ENCODE measurements at places on chromosomes 16 and 17.
A peak's percentile ranks its signal among the peaks of the same experiment; 100 is the strongest.

- DNase-seq, result peak; percentile 51
Observed at GRCh38 chr16:83453977-83454376, 353.8 kb upstream of the HSBP1 start.

DNA sequence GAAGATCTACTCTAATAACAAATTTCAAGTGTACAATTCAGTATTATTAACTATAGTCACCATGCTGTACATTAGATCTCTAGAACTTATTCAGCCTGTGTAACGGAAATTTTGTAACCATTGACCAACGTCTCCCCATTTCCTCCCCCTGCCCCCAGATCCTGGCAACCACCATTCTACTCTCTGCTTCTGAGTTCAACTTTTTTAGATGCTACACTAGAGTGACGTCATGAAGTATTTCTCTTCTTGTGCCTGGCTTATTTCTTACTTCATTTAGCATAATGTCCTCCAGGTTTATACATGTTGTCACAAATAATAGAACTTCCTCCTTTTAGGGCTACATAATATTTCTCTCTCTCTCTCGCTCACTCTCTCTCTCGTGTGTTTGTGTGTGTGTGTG lies 157.5 kb downstream of the ANKFN1 start:
- DNase-seq, result no peak

GRCh38 chr16:54359081-54359480 lies 72.5 kb upstream of the IRX3 start:
- DNase-seq, result no peak

GRCh38 chr17:21218101-21218500 lies 4.1 kb upstream of the TMEM11 start:
- DNase-seq, result peak; percentile 18

GRCh38 chr17:18278867-18279266 lies 18.4 kb downstream of the MIEF2 start:
- no peak for DNase-seq

GRCh38 chr17:82281502-82282238 lies 8.2 kb upstream of the CSNK1D start:
- DNase-seq, result peak; percentile 93

DNA sequence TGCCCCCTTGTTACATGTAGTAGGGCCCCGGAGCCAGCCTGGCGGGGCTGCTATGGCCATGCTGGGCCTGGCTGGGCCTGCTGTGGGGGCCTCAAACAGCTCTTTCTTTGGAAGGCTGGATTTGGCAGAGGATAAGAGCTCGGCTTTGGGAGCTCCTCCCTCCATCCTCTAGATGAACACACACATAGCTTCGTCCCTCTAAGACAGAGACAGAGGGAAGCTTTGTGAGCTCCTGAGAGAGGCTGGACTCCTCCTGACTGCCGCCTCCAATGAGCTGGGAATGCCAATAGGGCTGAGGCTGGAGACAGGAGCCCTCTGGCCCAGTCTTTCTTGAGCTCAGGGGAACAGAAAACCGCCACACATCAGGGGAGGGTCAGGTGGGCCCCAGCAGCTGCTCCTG lies 37.3 kb upstream of the CDC42EP4 start:
- no peak for DNase-seq

DNA sequence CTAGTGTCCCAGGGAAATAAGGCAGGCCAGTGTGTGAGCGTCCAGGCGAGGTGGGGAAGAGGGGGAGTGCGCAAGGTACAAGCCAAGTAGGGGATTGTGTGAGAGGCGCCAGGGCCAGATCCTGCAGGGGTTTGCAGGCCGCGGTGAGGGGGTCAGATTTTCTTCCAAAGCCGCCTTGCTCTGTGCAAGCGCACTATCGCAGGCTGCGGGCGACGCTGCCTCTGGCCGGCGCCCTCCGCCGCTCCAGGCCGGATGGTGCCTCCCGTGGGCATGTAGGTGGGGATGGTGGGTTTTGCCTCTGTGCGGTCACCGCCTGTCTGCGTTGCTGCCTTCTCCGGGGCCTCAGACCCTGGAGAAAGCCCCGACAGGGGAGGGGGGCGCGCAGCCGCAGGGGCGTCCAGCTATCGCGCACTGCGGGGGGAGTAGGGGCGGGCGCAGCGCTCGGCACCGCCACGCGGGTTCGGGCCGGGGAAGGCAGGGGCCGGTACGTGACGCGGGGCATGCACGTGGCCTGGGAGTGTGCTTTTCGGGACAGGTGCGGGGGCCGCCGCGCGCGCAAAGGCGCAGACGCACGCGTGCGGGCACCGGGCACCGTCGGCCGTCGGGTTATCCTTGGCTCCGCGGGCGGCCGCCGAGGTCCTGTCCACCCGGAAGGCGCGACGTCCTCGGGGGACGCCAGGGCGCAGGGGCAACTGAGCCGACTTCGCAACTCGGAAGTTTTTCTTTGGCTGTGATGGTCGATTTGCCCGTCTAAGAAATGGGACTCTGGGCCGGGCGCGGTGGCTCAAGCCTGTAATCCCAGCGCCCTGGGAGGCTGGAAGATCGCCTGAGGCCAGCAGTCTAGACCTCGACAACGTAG lies 1.1 kb upstream of the HAPSTR1 start:
- no peak for DNase-seq

DNA sequence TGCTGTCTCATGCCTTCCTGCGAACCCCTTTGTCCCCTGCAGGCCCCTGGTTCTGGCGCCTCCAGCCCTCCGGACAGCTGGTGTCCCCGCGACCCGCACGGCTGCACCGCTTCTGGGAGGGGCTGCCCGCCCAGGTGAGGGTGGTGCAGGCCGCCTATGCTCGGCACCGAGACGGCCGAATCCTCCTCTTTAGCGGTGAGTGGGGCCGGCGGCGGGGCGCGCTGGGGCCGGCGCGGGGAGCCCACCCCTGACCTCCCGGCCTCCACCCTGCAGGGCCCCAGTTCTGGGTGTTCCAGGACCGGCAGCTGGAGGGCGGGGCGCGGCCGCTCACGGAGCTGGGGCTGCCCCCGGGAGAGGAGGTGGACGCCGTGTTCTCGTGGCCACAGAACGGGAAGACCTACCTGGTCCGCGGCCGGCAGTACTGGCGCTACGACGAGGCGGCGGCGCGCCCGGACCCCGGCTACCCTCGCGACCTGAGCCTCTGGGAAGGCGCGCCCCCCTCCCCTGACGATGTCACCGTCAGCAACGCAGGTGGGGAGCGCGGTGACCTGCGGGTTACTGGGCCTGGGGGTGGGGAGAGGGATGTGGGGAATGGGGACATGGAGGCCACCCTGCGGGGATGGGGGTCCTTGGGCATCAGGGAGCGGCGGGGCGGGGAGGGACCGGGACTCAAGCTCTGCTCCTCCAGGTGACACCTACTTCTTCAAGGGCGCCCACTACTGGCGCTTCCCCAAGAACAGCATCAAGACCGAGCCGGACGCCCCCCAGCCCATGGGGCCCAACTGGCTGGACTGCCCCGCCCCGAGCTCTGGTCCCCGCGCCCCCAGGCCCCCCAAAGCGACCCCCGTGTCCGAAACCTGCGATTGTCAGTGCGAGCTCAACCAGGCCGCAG lies 7.1 kb upstream of the IL32 start:
- DNase-seq, result peak; percentile 42

GRCh38 chr17:63516910-63517824 lies 6.0 kb upstream of the KCNH6 start:
- peak; percentile 89 for DNase-seq

DNA sequence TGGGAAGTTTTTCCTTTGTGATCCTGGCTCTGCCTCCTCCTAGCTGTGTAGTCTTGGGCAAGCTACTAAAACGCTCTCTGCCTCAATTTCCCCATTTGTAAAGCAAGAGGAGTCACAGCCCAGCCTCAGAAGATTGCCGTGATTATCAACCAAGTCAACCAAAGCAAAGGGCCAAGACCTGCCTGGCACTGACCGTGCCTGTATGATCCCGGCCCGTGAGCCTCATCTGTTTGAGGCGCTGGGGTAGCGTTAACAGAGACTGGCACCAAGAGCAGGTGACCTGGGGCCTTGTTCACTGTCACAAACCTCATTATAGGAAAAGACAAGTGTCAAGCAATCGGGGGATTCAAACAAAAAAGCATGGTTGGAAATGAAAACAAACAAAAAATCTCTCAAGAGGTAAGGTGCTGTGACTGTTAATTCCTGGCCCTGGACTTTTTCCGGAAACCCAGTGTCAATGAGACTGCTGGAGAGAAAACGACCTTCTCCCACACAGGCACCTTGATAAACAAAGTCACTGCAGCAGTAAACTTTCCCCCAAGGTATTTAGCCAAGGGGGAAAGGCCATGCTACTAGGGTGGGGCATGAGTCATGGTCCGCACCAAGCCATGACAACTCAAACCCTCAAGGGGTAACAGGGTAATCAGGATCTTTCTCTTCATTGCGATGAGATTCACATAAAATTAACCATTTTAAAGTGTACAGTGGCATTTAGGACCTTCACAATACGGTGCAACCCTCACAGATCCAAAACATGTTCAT lies 5.4 kb downstream of the MEAK7 start:
- DNase-seq, result peak; percentile 75

DNA sequence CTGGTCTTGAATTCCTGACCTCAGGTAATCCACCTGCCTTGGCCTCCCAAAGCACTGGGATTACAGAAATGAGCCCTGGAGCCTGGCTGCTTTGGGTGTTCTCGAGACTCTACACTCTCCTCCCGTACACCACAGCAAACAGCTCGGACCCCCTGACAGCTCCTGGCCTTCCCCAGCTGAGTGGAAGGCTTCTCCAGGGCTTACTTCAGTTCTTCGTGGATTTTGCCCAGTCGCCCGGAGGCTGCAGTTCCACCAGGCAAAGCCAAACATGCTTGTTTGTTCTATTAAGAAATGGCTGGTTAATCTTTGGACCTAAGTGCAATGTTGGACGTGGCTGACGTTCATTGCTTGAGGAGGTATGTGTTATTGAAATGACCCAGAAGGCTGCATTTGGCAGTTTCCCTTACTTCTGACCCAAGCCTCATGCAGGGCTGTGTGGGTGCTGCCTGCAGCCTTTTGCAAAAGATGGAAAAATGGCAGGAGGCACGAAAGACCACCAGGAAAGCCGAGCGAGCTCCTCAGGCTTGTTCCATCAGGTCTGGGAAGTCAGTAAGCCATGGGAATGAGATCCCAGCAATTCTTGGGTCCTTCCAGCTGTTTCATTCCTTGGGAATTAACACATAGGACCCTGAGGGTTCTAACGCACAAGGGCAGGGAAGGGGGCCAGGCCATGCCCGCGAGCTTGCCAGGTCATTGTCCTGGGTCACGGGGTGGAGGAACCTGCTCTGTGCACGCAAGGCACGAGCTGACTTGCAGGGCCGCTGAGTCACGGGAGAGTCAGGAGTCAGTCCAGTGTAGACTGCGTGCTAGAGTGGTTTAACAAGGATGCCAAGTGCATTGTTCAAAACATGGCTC lies 23.9 kb upstream of the KLHDC4 start:
- peak; percentile 99 for DNase-seq

DNA sequence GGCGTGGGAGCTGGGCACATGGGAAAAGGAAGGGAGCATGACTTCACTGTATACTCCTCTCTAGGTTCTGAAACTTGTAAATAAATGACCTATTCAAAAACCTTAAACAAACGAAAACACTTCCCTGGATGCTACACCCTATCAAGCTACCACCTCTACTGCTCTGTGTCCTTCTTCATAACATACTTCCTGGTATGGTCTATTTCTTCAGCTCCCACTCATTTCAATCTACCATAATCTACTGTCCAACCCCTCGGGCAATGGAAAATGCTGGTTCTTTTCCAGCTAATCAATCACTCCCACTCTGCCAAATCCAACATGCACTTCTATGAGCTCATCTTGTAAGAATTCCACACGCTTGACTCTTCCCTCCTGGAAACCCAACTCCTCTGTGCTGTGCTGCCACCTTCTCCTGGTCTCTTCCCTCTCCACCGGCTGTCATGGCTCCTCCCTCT lies 42.4 kb downstream of the AMFR start:
- peak; percentile 96 for DNase-seq

GRCh38 chr16:86929057-86929871 lies 350.9 kb downstream of the FOXL1 start:
- DNase-seq, result peak; percentile 76

DNA sequence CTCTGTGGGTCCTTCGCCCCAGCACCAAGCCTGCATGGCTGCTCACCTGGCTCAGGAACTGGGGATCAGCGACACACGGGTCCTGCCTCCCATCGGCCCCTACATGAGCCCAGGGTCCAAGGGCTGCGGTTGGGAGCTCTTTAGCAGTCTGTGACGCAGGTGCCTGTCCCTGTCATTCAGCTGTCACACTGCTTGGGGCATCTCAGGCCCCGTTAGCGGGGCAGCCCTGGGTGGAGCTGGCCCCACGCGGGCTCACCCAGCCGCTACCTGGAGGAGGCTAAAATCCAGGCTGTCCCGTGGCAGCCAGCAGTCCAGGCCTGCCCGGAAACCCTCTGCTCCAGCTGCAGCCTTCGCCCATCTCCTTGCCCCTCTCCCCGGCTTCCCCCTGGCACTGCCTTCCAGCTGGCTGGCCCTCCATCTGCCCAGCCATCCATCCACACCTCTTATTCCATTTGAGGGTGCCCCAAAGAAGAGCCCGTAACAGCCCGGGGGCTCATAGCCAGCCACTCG lies 3.3 kb downstream of the GCGR start:
- DNase-seq, result no peak

DNA sequence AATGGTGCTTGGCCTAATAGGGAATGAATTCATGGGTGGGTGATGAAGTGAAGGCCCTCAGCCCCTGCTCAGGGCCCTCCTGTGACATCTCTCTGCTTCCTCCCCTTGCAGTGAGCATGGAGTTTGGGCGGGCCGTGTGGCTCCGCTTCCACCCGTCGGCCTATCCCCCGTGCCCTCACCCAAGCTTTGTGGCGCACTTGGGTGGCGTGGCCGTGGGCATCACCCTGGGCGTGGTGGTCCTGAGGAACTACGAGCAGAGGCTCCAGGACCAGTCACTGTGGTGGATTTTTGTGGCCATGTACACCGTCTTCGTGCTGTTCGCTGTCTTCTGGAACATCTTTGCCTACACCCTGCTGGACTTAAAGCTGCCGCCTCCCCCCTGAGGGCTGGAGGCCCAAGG lies 21.1 kb downstream of the C17orf75 start:
- no peak for DNase-seq

- no peak for DNase-seq
Observed at GRCh38 chr17:68733241-68734176, 132.3 kb upstream of the FAM20A start.

DNA sequence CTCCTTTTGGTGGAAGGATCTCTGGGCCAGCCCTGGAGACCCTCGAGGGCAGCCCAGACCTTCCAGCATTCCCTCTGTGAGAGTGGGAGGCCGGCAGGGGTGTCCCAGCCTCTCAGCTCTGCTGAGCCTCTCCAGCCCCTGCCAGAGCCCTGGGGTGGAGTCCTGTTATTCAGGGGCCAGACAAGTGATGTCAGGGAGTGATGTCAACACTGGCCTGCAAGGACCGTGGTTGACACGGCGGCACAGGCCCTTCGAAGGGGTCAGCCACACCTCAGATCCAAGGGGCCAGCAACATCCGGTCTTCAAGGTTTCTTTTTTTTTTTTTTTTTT lies 231.2 kb downstream of the KATNIP start:
- DNase-seq, result peak; percentile 34

- peak; percentile 71 for DNase-seq
Observed at GRCh38 chr16:16127469-16128116, 95.7 kb downstream of the ABCC6 start.
